ENCODE measurements at places on chromosomes 2 and 18.

- no peak for DNase-seq
These were observed 8.4 kb upstream of the ZAP70 start for GRCh38 chr2:97704989-97705388.

DNA sequence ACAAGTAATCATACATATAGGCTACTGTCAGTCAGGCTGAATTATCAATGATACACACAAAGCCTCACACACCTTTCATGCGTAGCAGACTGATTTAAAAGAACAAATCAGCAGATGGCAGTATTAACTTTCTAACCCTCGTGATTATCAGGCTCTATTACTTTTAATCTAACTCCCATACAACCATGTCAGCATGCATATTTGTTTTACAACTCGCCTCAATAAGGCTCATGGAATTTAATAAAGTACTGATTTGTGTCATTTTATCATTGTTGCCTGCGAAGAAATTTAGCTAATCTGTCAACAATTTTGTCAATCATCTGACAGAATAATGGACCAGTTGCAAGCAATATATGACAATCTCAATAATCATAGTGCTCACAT, 82.8 kb downstream of the SLC25A12 start:
- no peak for DNase-seq

DNA sequence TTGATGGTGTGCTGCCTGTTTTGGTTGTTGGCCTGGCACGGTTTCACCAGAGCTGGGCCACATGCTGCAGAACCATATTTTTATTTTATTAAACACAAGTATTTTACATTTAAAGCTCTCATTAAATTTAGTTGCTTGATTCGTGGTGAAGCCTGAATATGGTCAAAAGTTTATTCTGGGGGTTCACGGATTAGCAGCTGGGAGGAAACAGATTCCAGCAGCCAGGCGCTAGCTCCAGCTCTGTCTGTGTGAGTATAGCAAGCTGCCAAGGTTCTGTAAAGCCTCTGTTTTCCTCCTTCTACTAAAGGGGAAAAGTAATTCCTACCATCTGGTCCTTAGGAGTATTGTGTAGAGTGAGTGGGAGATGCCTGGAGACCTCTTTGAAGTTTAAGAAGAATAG, 22.5 kb downstream of the GATA6 start:
- no peak for DNase-seq

DNA sequence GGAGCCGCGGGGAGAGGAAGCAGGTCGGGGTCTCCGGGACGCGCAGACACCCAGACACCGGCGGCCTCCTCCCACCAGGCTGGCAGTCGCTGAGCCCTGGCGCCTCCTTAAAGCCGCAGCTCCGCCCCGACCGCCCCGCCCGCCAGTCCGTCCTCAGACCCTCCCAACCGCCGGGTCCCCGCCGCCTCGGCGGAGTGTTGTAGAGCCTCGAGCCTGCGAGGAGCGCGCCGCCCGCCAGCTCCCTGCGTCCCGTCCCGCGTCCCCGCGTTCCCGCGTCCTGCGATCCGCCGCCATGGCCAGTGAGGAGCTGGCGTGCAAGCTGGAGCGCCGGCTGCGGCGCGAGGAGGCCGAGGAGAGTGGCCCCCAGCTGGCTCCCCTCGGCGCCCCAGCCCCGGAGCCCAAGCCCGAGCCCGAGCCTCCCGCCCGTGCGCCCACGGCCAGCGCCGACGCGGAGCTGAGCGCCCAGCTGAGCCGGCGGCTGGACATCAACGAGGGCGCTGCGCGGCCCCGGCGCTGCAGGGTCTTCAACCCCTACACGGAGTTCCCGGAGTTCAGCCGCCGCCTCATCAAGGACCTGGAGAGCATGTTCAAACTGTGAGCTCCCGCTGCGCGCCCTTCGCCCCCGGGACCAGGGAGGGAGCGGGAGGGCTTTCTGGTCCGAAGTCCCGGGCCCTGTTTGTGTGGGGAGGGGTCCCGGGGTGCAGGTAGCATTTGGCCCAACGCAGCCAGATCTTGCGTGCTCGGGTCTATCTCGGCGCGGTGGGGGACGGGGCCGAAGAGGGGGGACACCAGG, at the start of gene EFHD1:
EFHD1 (plus strand) TSS at position 192 of the 793 bp plus-strand sequence; CDS start at position 293, 101 bp downstream.
- DNase-seq, result no peak

DNA sequence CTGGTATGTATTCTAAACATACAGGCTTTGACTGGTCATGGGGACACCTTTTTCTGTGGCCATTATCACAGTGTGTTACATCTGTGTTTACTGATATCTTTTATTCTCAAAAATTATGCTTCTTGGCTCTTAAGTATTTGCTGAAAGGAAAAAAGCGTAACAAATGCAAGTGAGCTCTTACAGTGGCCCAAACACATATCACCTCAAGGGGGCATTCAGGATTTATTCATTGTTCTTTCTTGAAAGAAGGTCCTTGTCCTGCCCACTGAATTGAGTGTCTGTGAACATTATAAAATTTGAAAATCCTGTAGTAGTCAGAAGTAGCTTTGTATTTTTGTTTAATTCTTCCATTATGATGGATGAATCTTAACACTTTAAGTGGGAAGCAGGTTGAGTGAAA, 454.5 kb downstream of the XIRP2 start:
- DNase-seq, result no peak

GRCh38 chr18:32280188-32280783, 90.4 kb downstream of the MEP1B start:
- DNase-seq, result no peak

- no peak for DNase-seq
These were observed 275.3 kb upstream of the NCKAP5 start for GRCh38 chr2:133843551-133843950.

- DNase-seq, result no peak
These were observed 613.3 kb downstream of the TSN start for GRCh38 chr2:122368576-122369243.

GRCh38 chr2:161161074-161161706, 962 bp downstream of the TANK start:
- DNase-seq, result no peak

DNA sequence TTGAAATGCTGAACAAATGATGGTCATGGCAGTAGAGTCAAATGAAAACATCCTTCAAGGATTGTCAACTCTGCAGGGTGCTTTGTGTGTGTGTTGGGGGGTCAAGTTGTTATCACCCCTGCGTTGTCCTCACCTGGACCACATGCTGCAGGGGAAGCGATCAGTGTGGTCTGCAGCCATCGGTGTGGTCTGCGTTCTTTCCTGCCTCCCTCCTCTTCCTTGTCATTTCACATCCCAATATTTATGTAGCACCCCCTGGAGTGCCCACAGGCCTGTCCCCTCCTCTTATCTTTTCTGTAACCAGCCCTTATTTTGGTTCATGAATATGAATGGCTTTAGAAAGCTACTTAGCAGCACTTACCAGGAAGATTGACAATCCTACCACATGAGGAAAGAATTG, 38.9 kb downstream of the UGP2 start:
- no peak for DNase-seq

GRCh38 chr2:76640905-76641304, 881.3 kb downstream of the LRRTM4 start:
- no peak for DNase-seq

DNA sequence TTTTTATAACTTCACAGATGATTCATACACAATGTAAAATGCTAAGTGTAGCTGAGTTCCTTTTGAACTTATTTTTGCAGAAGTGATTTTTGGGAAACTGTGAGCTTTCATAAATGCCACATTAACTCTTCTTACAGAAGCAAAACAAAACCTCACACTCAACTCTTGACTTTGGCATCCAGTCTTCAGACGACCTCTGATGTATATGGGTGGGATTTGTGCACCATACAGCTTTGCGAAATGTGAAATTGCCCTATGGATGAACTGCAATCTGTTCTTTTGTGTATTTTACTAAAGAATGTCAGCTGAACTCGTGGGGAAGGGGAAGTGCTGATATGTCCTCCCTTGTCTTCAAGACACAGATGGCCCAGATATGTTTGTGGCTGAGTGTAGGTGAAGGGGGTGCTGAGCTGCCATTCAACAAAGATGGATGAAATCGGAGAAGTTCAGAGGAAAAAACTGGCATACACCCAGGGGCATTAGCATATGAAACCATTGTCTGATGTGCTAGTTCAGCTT, 218.3 kb downstream of the PTGR3 start:
- DNase-seq, result no peak

DNA sequence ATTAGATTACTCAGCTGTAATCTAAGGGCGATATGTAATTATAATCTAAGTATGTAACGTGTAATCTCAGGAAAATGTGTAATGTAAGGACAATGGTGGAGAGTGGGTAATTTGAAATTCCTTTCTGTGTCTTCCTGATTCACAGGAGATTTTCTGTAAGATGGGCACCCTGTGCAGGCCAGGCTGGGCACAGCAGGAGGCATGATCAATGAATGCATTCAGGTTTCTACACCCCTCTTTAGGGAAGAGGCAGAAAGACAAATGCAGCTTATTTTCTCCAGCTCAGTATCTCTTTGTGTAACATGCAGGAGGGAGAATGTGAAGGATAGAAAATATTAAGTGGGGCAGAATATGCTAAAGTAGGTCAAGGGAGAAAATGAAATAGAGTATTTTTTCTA, 320.1 kb downstream of the PIK3C3 start:
- DNase-seq, result no peak

GRCh38 chr2:205176546-205176945, 505.8 kb upstream of the NRP2 start:
- DNase-seq, result no peak

DNA sequence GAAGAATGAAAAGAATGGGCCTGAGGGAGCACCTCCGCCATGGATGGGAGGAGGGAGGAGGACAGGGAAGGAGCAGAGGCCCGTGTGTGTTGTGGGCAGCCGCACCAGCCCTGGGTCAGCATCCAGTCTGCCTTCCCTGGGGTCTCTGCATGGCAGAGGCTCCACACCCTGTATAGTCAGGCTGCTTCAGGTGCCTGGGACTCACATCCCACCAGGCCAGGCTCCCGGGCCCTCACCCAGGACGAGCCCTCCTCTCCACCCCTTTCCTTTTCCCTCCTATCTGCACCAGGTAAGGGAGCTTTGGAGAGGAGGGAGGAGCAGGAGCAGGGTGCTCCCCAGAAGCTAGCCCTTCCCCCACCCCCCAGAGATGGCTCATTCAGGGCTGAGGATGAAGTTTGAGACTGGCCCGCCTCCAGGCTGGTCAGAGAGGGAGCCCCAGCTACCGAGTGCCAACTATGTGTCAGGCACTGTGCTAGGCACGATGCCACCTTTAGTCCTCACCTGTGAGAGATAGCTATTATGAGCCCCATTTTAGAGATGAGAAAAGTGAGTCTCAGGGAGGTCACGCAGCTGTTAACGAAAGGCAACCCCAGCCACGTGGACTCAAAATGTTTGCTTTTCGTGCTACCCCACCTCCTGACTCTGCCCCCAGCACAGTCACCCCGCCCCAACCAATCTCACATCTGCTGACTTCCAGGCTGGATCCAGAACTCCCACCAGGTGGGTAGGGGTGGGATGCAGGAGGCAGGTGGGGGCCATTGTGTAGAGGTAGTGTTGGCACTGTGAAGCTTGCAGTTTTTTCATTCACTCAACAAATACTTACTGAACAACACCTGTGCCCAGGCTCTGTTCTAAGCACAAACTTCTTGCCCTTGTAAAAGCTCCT, 242.1 kb downstream of the DYSF start:
- no peak for DNase-seq

DNA sequence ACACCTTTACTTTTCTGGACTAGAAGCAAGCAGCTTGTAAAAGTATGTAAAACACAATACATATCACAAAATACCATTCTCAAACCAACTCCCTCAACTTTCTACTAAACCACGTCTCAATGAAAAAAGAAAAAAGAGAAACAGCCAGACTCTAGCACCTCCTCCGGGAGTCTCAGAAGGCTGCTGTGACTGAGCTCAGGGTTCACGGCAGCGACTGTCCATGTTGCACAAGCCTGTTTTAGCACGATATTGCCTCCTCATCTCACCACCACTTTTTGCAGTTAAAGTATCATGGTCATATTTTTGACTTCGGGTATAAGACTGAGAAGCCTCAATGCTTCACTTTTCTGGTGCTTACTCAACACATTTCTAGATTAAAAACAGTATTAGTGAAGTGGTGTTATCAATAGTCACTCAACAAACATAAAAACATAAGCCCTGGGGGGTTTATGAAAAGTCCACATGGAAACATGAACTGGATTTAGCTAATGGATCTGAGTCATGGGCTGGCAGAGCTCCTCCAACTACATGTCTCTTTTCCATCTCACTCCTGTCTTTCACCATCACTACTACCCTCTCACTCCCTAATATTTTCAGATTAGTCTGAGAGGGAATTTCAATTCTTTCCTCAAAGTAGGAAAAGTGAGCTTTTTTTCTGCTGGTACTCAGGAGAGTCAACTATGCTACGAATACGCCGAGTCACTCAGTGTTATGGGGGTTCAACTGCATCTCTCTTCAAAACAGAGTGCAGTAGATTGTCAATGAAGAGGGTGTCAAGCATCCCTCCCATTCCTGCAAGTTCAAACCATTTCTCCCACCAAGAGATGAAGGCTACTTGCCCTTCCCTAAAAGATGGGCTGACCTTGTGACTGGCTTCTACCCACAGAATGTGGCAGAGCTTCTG, 113.7 kb downstream of the OSR1 start:
- DNase-seq, result no peak

- DNase-seq, result no peak
These were observed 451.5 kb downstream of the EPHA4 start for GRCh38 chr2:221120643-221121042.

DNA sequence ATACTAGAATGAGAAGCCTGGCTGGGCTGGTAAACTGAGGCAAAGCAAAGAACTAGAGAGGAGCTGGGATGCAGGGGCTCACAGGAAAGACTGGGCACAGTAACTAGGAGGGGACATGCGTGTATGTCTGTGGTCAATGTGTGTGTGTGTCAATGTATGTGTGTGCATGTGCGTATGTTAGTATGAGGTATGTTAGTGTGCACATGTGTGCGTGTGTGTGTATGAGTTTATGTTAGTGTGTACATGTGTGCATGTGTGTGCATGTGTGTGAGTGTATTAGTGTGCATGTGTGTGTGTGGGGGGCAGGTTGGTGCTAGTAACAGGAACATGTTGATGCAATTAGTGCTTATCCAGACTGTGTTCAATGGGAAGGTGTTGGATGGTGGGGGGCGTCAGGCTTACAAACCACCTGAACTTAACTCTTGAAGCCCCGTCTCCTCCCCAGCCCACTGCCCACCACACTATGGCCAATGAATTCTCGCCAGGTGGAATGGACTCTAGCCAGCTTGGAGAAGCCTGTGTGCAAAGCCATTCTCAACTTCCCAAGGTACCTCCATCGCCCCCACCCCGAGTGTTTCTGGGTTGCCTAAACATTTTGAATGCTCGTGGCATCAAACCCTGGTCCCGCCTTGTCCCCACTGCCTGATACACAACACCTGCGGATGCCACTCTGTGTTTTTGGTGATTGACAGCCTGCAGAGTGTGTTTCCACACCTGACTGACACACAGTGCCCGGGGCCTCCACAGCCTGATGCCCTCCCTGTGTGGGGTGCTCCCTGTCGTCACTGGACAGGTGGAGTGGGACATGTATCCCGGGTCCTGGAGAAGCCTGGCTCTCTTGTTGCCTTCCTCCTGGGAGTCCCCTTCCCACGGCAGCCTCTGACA, 90.1 kb upstream of the ASB18 start:
- no peak for DNase-seq

- no peak for DNase-seq
These were observed 107.3 kb downstream of the TMEFF2 start for GRCh38 chr2:192087398-192087958.

GRCh38 chr2:99810225-99810624, 320.4 kb upstream of the REV1 start:
- DNase-seq, result no peak

- no peak for DNase-seq
These were observed 12.8 kb downstream of the EFR3B start for GRCh38 chr2:25054720-25055119.

GRCh38 chr2:40957508-40957907, 505.6 kb upstream of the SLC8A1 start:
- no peak for DNase-seq

- DNase-seq, result no peak
These were observed 354.9 kb upstream of the CDH20 start for GRCh38 chr18:60978338-60978737.
